Activated CD4-positive, CD25-positive, alpha-beta regulatory T cell treated with anti-CD3 and anti-CD28 coated beads, Interleukin-2, amount 50 U/mL, for 16 hours (primary cell): ENCODE measurements at places on chromosomes 11 and 22.

GRCh38 chr11:128902515-128903066 is 11.4 kb downstream of the KCNJ5 start:
- DNase-seq: no peak

GRCh38 chr22:19455585-19456370 is 8.3 kb upstream of the C22orf39 start:
- DNase-seq: no peak

DNA sequence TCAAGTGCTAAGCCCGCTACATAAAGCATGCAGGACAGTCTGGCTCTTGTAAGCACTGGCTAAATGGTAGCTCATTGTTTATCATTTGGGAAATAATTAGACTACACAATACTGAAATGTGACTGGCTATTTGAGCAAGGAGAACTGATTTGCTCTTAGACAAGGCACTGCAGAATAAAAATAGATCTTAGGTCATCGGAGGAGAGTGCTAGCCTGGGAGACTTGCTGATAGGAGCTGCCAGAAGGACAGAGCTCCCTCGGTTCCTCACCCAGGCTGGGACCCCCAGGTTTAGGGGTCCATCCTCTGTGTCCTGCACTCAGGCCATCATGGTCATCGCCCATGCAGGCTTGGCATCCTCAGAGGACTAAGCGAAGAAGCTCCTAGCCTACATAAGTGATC is 184.4 kb upstream of the NCAM1 start:
- DNase-seq: no peak

DNA sequence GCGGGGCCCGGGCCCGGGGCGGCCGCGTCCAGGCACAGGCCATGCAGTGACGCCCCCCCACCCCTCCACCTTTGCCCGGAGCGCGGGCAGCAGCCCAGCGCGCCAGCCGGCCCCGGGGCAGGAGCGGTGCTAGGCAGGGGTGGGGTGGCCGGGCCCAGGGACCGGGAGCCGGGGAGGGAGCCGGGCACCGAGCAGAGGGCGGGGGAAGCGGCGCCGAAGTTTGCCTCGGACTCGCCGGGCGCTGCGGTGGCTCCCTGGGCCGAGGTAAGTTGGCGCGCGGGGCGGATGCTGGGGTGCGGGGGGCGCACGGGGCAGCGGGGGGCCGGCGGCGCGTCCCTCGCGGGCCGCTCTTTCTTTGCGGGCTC is 332 bp downstream of the TEAD1 start:
- no peak for DNase-seq

GRCh38 chr11:10441652-10442503 is 13.2 kb upstream of the AMPD3 start:
- no peak for DNase-seq

DNA sequence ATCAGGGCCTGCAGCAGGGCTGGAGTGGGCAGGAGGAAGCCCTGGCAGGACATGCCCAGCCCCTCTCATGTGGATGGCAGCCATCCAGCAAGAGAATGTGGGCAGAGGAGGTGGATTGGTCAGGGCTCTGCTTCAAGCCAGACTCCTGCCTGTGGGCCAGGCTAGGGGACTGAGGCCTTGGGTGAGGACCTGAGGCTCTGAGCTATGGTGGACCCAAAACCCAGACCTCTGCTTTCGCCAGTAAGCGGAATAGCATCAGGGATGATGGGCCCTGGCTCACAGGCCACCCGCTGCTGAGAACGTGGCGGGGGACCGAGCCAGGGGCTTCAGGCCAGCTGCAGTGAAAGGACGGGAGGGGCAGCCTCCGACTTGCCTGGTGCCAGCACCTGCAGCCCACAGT is 57.4 kb downstream of the LINC01488 start:
- no peak for DNase-seq

DNA sequence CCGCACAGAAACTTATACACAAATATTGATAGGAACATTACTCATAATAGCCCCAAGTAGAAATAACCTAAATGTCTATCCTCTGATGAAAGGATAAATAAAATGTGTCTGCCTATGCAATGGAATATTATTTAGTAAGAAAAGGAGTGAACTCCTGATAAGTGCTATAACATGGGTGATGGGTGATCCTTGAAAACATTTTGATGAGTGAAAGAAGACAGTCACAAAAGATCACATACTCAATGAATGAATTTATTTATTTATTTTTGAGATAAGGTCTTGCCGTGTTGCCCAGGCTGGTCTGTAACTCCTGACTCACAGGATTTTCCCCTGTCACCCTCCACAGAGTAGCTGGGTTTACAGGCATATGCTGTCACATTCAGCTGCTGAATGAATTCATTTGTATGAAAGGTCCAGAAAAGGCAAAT is 17.3 kb downstream of the RNF121 start:
- no peak for DNase-seq

DNA sequence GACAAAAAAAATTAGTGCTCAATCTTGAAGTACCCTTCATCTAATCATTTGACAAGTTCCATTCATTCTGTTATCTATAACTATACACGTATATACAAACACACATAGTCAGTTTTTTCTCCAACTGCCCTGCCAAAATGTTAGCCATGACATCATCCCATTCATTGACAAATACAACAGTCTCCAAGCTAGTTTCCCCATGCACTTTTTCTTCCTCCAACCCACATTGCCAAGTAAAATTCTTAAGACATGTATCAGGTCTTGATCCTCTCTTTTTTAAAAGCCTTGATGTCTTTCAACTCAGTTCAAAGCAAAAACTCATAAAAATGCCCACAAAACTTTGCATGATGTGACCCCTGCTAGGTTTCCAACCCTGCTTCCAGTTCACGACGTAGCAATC is 58.1 kb downstream of the DDI1 start:
- no peak for DNase-seq

DNA sequence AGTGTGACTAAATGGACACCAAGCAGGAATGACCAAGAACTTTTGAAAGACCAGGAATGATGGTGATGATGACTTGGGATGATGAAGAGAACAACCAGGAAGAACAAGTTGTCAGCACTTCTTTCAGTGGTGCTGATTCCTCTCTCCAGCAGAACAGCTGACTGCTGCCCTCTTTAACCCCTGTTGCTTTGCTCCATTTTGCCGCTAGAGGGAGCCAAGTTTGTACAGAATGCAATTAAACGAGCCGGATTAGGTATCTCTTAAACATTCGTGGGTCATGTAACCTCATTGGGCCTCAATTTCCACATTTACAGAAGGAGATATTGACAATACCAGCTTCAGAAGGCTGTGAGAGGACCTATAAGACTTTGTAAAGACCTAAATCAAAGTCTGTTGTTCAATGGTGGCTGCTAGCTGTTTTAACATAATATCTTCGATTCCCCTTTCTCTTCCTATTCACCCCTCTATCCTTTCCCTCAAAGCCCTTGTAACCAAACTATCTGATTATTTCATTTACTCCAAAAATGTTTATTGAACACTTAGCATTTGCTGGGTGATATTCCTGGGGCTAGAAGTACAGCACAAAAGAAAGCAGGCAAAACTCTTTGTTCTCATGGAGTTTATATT is 1.9 kb downstream of the OR4S1 start:
- peak; percentile 47 for DNase-seq

DNA sequence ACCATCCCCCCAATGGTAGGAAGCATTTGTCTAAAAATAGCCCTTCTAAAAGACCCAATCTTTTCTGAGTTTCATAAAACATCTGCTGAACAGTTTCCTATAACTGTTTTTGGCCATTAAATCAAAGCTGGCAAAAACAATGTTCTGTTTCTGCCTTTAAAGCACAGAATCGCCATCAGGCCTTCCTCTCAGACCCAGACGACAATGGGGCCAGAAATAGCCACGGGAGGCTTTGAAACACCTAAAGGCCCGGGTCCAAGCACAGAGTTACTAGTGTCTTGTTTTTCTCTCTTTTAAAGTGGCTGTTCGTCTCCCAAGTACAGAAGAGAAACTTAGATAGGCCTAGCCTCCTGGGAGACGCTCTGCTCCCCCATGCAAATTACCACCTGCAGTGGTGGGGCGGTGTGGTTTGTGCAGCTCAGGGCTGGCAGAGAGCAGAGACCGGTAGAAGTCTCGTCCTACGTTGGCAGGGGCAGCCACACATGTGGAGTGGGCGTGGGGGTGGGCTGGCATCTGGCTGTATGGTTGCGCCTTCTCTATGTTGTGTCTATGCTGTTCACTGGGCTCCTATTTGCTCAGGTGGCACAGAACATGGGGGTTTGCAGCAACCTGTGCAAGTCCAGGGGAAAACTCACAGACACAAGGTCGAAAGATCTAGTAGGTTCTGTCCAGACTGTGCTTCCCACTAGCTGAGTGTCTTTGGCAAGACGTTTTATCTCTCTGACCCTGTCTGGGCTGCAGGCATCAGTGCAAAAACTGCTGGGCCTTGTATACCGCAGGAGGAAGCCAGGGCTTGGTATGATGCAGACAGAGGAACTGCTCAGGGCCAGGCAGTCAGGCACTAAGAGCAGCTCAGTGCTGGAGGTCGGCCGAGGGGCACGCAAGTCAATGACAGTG is 23.6 kb upstream of the ETS1 start:
- DNase-seq: no peak

- DNase-seq: no peak
Measured at GRCh38 chr22:47484960-47485569, 722.6 kb downstream of the TBC1D22A start.
